DMS79 (cell line): ENCODE measurements at places on chromosomes 5 and 9.

DNA sequence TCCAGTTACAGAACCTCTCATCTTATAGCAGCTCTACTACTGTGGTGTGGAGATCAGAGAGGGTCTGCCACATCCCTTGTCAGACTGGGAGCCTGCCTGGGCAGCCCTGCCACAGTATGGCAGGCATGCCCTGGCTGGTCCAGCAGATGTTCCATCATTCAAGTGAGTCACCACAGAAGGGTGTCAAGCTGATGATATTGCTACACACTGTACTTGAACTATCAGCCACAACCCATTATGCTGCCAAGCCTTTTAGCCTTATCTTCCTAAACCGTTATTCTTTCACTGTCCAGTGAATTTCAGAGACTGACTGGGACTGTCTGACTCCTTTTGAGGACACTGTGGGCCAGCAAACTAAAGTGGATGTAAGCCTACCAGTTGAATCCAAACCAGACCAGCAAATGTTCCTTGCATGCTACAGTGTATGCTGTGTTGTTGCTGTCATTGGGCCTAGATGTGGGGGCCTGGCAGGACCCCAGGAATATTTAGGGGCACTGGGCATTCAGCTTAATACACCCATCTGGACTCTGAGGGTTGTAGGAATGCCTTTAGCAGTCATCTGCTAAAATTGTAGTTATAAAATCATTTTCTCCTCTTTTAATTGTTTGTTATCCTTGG, 202.6 kb downstream of the NR3C1 start:
- DNase-seq, result peak; percentile 3

DNA sequence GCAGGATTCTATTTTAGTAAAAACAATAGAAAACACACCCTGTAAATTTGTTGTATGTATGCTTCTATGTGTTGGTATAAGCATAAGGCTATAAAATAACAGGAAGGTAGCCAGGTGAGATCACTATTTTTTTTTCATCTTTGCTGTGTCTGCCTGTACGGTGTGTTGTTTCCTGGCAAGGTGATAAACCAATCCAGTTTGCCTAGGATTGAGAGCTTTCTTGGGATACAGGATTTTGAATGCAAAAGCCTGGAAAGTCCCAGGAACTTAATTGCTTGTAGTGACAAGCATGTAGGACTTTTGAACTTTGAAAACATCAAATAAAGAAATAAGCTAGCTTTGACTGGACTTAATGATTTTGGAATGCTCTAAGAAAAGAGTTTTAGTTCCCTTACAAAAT, 83.3 kb upstream of the RORB start:
- no peak for DNase-seq

- no peak for DNase-seq
Measured at GRCh38 chr5:32713361-32713769, 2.2 kb downstream of the NPR3 start.

DNA sequence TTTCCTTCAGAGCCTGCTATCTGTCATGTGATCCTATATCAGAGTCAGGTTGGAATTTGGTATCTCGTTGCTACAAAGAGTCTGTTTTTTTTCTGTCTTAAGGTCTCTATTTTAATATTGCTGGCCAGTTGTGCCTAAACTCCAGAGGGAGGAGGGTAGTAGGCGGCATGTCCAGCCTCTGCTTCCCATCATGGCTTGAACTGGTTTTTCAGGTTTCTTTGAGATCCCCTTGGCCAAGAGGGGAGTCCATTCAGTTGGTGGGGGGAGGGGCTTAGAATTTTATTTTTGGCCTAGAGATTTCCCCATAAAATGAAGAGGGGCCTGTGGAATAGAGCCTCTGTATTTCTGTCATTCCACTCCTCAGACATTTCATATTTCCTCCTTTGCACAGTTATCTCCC, 15.4 kb upstream of the ZNF354C start:
- no peak for DNase-seq

- DNase-seq, result no peak
Measured at GRCh38 chr5:103313056-103313455, 54.5 kb downstream of the MACIR start.

DNA sequence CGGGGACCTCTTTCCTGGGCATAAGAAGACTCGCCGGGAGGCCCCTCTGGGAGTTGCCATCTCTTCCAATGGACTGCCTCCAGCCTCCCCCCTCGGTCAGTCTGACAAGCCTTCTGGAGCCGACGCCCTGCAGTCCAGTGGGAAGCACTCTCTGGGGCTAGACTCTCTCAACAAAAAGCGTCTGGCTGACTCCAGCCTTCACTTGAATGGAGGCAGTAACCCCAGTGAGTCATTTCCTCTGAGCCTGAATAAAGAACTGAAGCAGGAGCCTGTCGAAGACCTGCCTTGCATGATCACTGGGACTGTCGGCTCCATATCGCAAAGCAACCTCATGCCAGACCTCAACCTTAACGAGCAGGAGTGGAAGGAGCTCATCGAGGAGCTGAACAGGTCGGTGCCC, 28.4 kb upstream of the LTC4S start:
- no peak for DNase-seq

DNA sequence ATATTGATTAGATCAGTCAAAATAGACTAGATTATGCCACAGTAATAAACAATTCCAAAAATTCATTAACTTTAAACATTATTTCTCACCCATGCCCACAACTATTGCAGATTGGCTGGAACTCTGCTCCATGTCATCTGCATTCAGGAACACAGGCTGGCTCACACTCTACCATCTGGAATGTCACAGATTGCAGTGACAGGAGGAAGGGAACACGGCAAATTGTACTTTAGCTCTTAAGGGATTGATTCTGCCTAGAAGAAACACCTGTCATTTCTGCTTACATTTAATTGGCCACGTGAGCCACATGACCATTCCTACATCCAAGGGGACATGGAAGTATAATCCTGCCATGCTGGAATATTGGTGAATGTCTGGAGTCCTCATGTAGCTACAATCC, 54.4 kb downstream of the ATPSCKMT start:
- DNase-seq, result no peak

GRCh38 chr9:130765137-130766020, 69.7 kb upstream of the ABL1 start:
- no peak for DNase-seq
